A549 treated with AZD2906 at 1 μM for 4 hours (cell line): ENCODE measurements at places on chromosomes 2 and 18. TPM values are rescaled to one million over a fixed set of nuclear protein-coding genes. Genes with fewer than 3 reads are reported as not detected.

CYRIA gene
- total RNA-seq, result 0.38 to 0.72 TPM (median 0.52 TPM) in 5 replicates

CBLN2 gene
- 0.04 to 0.18 TPM (median 0.07 TPM) in 5 replicates for total RNA-seq

CCDC102B gene
- total RNA-seq, result 0.22 to 0.39 TPM (median 0.29 TPM) in 5 replicates

KRTCAP3 gene
- total RNA-seq, result 0.47 to 0.72 TPM (median 0.61 TPM) in 4 of 5 replicates, not detected in the other

HOXD4 gene
- total RNA-seq, result 0.15 to 0.52 TPM (median 0.38 TPM) in 5 replicates

C2orf80 gene
- not detected in 5 replicates for total RNA-seq

QPCT gene
- total RNA-seq, result 20.8 to 25.2 TPM (median 23.4 TPM) in 5 replicates

DYSF gene
- 0.44 to 0.90 TPM (median 0.81 TPM) in 5 replicates for total RNA-seq

IL1RL1 gene
- 0.80 to 1.4 TPM (median 1.2 TPM) in 5 replicates for total RNA-seq

UGT1A1 gene
- 0.51 to 0.86 TPM (median 0.73 TPM) in 5 replicates for total RNA-seq
